Neuronal stem cell (in vitro differentiated cells): ENCODE measurements at places on chromosomes 7 and 10.
A peak's percentile ranks its signal among the peaks of the same experiment; 100 is the strongest.

- no peaks in the 10 kb centered on the region for H3K27me3 ChIP-seq
- H3K36me3 ChIP-seq, result no peaks in the 10 kb centered on the region
- no peak overlapping the region for H3K27ac ChIP-seq
- no peak overlapping the region for H3K4me3 ChIP-seq
- no peaks in the 10 kb centered on the region for H3K4me1 ChIP-seq
- DNase-seq, result no peak
Measured at GRCh38 chr10:47353351-47353750, 5.2 kb downstream of the RBP3 start.

DNA sequence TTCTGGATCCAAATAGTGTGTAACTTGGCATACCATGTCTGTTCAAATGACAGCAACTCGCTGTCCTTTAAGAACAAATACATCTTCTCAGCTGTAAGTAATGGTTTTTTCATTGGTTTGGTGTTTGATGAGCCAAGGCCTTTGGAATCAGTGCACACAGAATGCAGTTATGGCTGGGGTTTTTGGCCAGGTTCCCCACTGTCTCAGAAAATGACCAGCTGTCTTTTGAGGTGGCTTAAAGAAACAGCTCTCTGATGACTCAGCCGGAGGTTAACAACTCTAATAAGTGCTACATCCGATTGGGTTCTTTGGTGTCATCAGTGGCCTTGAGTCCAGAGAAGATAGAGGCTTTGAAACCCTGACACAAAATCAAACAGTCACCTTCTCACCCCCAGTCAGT lies 688.4 kb downstream of the REEP3 start:
- H3K4me3 ChIP-seq, result no peak overlapping the region
- H3K27ac ChIP-seq, result no peak overlapping the region
- H3K36me3 ChIP-seq, result no peaks in the 10 kb centered on the region
- H3K27me3 ChIP-seq, result no peaks in the 10 kb centered on the region

DNA sequence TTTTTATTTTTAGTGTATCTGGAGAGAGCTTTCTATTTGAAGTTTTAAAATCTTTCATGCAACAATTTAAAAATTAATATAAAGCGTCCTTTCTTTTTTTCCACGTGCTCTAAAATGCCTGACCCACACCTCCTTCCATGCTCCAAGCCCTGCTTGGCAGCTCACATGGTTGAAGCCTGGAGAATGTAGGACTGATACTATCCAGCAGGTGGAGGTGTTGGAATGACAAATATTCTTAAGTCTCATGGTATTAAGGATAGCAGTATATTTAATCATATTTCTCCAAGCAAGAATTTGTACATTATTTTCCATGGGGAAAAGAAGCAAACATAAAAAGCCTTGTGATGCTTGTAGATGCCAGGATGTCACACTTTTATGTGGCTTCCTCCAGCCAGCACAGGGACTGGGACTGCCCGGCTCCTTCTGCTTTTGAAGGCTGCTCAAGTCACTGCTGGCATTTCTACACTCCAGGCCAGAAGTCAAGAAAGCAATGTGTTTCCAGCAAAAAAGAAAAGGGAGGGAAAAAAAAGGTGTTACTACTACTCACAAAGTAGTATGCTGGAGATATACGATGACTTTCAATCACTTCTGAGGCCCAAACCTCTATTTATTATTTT lies 49.7 kb downstream of the BZW2 start:
- H3K4me3 ChIP-seq, result no peak overlapping the region
- no peak overlapping the region for H3K27ac ChIP-seq
- no peaks in the 10 kb centered on the region for H3K27me3 ChIP-seq
- peak; percentile 18 for DNase-seq

DNA sequence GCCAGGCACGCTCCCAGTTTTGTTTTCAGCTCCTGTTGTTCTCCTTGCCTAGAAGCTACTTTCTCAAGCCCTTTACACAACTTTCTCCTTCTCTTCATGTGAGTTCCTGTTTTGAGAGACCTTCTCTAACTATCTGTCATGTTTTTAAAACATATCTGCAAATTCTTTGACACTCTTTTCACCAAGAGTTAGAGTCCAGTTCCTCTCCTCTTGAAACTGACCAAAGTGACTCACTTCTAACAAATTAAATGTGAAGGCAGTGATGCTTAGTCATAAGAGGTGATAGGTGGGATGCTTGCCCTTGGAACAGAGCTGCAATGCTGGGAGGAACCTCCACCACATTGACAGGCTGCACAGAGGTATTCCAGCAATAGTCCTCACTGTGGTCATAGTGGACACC lies 25.3 kb downstream of the ZSCAN25 start:
- no peaks in the 10 kb centered on the region for H3K27me3 ChIP-seq
- no peaks in the 10 kb centered on the region for H3K36me3 ChIP-seq
- no peaks in the 10 kb centered on the region for H3K4me1 ChIP-seq
- H3K4me3 ChIP-seq, result no peak overlapping the region
- no peak overlapping the region for H3K27ac ChIP-seq

DNA sequence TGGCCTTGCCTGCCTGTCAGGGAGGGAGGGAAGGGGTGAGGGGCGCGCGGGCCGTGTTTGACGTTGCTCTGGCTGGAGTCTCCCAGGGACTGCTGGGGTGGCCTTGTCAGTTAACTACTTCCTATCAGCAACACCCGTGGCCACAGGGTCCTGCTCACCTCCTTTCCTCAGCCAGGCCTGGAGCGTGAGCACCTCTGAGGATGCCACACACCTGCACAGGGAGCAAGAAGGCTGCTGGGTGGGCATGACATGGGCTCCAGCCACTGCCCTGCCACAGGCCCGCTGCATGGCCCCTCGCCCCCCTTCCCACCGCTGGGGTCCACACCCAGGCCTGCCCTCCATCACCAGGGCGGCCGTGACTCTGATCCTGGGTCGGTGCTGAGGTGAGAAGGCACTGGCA lies 212.4 kb downstream of the ELFN1 start:
- no peaks in the 10 kb centered on the region for H3K27me3 ChIP-seq
- H3K27ac ChIP-seq, result no peak overlapping the region
- no peak for DNase-seq
- peaks cover 5% of the 10 kb centered on the region for H3K36me3 ChIP-seq

GRCh38 chr10:70302292-70302691 lies 18.5 kb upstream of the NPFFR1 start:
- H3K4me1 ChIP-seq, result peaks cover under 1% of the 10 kb centered on the region
- H3K27me3 ChIP-seq, result no peaks in the 10 kb centered on the region
- no peak overlapping the region for H3K4me3 ChIP-seq
- no peak overlapping the region for H3K27ac ChIP-seq
- DNase-seq, result no peak

- no peak overlapping the region for H3K27ac ChIP-seq
- H3K4me3 ChIP-seq, result no peak overlapping the region
- H3K36me3 ChIP-seq, result no peaks in the 10 kb centered on the region
- H3K27me3 ChIP-seq, result no peaks in the 10 kb centered on the region
- no peak for DNase-seq
- no peaks in the 10 kb centered on the region for H3K4me1 ChIP-seq
Measured at GRCh38 chr10:133168617-133169031, 8.6 kb downstream of the KNDC1 start.
